Fibroblast of upper back skin (primary cell): ENCODE measurements at places on chromosomes 3 and 15.

- peak; percentile 88 for DNase-seq
Observed at GRCh38 chr15:62887113-62887570, 155.4 kb upstream of the TPM1 start.

DNA sequence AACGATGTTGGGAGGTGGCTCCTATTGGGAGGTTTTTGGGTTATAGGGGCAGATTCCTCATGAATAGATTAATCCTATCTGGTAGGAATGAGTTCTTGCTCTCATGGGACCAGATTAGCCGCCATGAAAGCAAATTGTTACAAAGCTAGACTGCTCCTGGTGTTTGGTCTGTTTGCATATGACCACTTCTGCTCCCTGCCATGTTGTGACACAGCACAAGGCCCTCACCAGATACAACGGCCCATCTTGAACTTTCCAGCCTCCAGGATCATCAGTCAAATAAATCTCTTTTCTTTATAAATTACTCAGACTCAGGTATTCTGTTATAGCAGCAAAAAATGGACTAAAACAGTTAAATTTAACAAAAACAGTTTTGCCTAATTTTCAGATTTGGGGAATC, 34.4 kb downstream of the TRIM42 start:
- no peak for DNase-seq

GRCh38 chr3:190366133-190366532, 21.8 kb upstream of the CLDN16 start:
- no peak for DNase-seq

- DNase-seq: no peak
Observed at GRCh38 chr3:166296179-166296783, 459.1 kb upstream of the BCHE start.

DNA sequence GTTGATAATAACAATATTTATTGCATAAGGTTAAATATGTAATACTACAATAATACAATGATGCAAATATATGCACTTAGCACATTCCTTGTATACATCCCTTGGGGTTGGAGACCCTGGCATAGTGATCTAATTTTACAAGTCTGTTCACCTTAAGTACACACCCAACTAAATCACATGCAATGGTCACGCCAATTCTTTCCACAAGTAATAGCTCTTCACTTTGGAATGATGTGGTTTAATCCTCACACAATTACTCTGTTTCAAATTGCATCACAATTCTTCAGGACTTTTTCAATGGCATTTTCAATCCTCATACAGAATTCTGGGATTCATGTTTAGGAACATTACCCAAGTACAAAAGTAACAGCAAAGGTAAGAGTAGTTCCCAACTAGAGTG, 27.3 kb upstream of the SPRED1 start:
- DNase-seq: peak; percentile 29

- DNase-seq: no peak
Observed at GRCh38 chr15:72182244-72182643, 15.3 kb downstream of the GRAMD2A start.

- no peak for DNase-seq
Observed at GRCh38 chr3:39763390-39763789, 46.0 kb upstream of the MYRIP start.

GRCh38 chr3:138854204-138854603, 19.5 kb upstream of the PIK3CB start:
- peak; percentile 16 for DNase-seq

GRCh38 chr3:13294442-13295351, 125.4 kb downstream of the NUP210 start:
- DNase-seq: no peak

DNA sequence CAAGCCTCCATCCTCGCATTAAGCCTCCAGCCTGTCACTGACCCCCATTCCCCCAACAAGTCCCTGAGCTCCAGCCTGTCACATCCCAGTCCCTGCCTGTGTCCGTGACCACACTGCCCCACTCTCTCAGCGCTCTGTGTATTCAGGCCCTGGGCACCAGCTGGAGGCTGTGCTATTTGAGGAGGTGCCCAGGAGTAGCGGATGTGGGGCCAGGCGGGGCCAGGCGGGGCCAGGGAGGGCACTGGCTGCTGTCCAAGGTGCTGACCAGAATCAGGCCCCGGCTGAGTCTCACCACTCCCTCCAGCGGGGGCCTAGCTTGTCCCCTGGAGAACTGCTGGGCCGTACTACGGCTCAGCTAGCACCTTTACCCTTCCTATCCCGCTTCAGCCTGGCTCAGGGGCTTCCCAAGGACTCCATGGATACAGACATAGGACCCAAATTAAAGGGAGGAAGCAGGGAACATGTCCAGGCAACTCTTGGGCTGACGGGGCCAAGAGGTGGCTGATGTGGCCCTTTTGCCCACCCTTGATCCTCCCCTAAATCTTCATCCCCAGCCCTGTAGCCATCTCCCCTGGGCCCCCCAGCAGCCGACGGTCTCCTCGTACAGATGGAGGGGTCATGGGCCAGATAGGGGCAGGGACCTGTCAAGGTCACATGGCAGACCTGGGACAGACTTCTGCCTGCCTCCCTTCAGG, 1.1 kb downstream of the HHATL start:
- DNase-seq: peak; percentile 18

DNA sequence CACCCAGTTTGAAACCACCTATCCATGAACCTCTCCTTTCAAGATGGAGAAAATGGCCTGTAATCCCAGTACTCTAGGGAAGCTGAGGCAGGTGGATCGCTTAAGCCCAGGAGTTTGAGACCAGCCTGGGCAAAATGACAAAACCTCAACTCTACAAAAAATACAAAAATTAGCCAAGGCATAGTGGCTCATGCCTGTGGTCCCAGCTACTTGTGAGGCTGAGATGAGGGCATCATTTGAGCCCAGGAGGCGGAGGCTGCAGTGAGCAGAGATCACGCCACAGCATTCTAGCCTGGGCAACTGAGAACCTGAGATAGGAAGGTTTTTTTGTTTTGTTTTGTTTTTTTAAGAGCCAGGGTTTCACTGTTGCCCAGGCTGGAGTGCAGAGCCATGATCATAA, 5.4 kb downstream of the TKT start:
- no peak for DNase-seq

GRCh38 chr15:61232266-61232665, 3.2 kb upstream of the RORA start:
- DNase-seq: no peak

- no peak for DNase-seq
Observed at GRCh38 chr3:31448882-31449243, 83.9 kb upstream of the STT3B start.

DNA sequence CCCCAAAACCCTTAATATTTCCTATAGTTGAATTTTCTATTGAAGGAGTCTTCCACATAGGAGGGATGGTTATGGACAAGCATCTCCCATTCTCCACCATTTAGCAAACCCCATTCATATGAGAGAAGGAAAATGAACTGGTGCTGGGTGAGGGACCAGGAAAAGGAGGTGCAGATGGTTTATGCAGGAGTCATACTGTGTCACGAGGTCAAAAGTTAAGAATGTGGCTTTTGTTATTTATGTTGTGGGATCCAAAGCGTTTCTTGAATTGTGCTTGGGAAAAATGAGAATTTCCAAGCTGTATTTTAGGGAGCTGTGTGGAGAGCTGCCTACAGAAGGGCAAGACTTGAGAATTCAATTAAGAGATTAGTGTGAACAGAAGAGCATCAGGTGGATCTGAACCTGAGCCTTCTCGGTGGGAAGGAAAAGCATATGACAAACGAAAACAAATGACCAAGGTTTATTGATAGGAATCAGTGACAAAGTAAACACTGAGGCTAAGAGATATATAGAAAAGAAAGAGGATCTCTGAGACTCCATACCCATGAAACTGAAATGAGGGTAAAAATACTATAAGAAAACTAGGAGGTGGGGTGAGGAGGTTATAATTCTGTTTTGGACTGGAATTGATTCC, 473.3 kb upstream of the NR2F2 start:
- peak; percentile 42 for DNase-seq

DNA sequence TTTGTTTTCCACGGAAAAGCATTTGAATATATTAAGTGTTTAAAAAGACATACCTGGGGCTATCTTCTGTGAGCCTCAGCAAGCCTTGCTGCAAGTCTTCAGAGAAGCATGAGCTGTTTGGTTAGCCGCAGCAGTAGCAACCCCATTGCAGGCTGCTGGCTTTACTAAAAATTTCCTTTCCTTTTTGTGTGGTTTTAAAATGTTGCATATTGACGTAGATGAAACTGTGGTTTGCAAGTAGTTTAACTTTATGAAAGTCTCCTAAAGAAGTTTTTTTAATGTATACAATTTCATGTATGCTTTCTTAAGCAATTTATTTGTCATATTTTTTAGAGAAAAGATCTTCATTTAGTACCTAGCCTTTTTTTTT, at the start of gene GPR171:
Gene GPR171, minus strand, starts transcription at position 166 of the 370 bp plus-strand sequence. CDS start 3,830 bp downstream, outside the sequence.
- no peak for DNase-seq
